ENCODE measurements at places on chromosomes 4 and X.

DNA sequence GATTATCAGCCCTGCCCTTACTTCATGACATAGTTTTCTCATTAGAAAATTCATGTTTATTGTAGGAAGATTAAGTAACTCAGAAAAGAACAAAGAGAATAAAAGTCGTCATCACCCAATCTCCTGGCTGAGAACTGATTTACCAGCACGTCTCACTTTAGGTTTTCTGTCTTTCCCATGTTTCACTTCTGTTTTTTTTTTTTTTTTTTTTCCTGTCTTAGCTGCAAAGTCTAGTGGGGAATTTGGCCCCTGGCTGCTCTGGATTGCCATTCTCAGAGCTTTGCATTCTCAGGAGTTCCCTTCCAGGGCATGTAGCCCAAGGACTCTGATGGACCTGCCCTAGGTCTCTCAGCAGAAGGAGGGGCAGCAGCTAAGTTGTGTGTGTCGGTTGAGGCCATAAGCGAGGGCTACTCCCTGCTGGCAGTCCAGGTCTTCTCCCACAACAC lies 57.8 kb downstream of the TMEM131L start:
- no peak for DNase-seq

GRCh38 chr4:14465057-14465456 lies 537.2 kb upstream of the CPEB2 start:
- no peak for DNase-seq

DNA sequence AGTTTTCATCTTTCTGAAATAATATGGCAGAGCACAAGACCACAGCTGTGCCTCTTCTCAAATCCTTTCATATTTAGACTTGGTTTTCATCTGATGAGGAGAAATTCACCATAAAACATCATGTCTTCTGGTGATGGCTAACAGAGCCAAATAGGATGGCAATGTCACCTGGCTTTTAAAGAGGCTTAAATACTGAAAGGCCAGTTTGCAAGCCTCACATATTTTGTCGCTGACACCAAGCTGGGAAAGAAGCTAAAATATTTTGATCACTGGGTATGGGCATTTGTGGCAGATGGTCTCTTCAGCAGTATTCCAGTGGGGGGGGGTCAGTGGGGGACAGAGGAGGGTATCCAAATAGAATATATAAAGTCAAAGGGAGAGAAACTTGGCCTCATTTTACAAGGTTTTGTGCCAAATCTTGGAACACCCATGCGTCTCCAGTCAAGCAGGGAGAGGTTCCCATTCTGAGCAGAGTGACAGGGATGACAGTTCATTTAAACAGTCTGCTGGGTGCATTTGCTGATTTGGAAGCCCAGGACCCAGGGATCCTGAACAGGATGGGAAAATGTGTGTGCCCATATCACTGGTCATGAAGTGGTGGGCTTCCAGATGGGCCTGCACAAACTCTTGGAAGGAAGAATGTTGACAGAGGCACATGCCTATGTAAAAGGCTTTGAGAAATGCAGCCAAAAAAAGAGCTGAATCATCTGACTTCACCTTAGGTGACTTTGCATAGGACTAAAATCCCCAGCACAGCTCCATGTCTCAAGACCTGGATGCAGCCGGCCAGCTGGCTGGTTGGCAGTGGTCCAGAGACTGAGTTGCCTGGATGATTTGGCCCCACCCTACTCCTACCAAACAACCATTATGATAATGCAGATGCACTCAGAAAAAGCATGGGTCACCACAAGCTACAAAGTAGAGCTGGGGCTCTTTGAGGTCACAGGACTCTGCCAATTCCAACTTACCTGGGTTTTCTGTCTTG lies 484.4 kb upstream of the NR3C2 start:
- no peak for DNase-seq

GRCh38 chrX:72479324-72480274 lies 93.0 kb downstream of the HDAC8 start:
- DNase-seq, result no peak

DNA sequence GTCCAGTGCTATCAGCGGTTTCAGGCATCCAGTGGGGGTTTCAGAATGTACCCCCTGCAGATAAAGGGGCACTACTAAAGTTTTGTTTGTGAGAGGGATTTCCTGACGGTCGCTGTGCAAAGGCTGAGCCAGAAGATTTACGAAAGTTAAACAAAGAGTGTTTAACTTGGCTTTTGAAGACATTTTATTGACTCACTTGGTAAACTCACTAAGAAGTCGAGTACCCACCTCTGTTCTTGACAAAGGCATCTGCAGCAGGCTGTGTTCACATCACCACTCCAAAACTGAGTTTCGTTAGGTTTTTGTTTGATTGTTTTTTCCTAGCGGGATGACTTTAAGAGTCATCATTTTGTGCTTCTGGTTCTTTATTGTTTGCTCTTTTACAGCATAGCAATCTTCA lies 143.9 kb upstream of the TBL1X start:
- no peak for DNase-seq

GRCh38 chr4:147088146-147088545 lies 142.5 kb upstream of the TTC29 start:
- DNase-seq, result no peak

DNA sequence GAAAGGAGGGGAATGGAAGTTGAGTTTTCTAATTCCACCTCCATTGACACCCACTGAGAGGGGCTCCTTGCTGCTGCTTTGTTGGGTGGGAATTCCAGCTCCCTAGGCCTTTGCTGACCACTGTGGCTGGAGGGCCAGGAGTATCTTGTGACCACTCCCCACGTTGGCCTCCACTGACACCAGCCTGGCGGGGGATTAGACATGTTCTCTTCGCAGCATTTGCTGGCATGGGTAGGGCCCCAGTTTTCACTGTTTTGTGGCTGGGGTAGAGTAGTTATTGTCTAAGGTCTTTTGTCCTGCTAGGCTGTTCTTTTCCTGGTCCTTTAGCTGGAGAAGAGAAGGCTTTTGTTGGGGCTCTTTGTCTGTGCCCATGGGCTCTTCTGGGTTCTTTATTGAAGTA lies 116.7 kb downstream of the CDKL5 start:
- no peak for DNase-seq

- no peak for DNase-seq
Observed at GRCh38 chr4:97994765-97995465, 148.4 kb downstream of the STPG2 start.

DNA sequence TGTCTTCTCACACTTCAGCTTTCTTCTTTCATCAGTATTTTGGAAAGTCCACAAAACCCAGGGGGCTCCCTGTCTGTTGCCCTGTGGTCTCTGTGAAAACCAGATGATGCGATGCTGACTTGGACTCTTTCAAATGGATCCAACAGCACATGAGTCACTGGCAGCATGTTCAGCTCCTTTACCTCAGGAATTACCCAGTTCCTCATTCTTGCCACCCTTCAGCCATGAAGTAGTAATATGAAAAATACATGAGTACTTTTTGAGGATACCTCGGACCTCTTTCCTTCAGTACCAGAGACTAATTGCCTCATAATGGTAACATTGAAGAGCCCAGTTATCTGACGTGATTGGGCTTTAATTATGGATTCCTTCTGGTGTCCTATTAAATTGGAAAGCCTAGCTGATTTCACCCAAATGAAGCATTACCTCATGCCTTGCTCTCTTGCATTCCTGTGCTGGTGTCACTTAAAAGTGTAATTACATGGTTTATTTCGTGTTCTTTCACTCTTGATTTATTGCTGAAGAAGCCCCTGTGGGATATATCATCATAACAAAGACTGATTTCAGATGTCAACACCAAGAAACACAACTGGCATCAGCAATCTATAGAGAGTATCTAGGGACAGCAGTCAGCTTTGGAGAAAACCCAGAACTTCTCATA lies 63.4 kb downstream of the NFKB1 start:
- peak; percentile 2 for DNase-seq

GRCh38 chrX:65195621-65196020 lies 219.4 kb upstream of the ZC4H2 start:
- no peak for DNase-seq

- DNase-seq, result no peak
Observed at GRCh38 chr4:123364906-123365305, 31.7 kb upstream of the SPRY1 start.

DNA sequence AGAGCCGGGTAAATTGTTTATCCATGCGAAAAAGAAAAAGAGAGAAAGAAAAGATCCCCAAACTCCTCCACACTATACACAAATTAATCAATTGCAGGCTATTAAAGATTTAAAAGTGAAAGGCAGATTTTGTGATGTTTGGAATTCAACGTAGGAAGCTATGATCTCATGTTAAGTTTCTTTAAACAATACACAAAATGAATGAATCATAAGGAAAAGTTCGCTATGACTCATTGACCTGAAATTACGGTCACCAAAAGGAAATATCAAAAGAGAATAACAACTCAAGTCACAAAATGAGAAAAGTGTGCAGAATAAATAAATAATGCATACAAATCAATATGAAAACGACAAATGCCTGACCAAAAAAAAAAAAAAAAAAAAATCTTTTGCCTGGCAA lies 28.6 kb downstream of the CLNK start:
- DNase-seq, result no peak

DNA sequence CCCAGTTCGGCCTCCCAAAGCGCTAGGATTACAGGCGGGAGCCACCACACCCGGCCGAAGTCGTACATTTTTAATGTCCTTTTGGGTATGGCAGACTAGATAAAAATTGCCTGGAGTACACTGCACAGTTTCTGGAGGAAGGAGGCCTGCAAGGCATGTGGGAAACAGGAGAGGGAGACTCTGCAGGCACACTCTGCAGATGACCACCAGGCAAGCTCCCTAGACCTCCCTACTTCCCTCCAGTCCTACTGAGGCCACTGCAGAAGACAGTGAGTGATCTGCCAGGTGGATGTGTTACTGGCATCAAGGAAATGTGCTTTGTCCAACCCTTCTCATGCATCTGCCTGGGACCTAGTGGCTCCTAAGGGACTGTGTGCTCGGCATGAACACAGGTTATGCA lies 11.4 kb downstream of the PDLIM3 start:
- DNase-seq, result no peak

- no peak for DNase-seq
Observed at GRCh38 chr4:89242864-89243732, 64.5 kb downstream of the GPRIN3 start.

- no peak for DNase-seq
Observed at GRCh38 chr4:102684610-102685052, 76.1 kb downstream of the MANBA start.

- DNase-seq, result no peak
Observed at GRCh38 chr4:150173432-150173861, 95.2 kb downstream of the DCLK2 start.

- no peak for DNase-seq
Observed at GRCh38 chr4:108933046-108933445, 170.2 kb upstream of the ETNPPL start.

GRCh38 chr4:6548201-6548881 lies 26.6 kb upstream of the MAN2B2 start:
- DNase-seq, result peak; percentile 56

- no peak for DNase-seq
Observed at GRCh38 chr4:176413171-176413570, 93.4 kb downstream of the SPCS3 start.

GRCh38 chr4:138542191-138542776 lies 300.1 kb upstream of the SLC7A11 start:
- no peak for DNase-seq

DNA sequence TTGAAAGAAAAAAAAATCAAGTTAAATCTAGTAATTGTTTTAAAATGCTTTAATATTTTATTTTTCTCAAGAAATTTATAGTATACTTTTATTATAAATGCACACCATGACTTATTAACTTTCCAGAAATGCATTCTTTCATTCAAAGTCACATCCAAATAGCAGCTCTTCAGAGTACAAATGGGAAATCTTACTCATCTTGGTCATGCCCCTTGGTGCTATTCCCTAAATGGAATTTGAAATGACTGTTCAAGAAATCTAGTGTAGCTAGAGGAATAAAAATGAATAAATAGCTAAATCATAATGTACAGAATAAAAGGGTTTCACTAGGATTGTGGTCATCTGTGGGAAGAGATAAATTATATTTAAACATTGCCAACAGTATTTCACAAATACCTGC lies 1139.7 kb downstream of the PCDH18 start:
- DNase-seq, result no peak

DNA sequence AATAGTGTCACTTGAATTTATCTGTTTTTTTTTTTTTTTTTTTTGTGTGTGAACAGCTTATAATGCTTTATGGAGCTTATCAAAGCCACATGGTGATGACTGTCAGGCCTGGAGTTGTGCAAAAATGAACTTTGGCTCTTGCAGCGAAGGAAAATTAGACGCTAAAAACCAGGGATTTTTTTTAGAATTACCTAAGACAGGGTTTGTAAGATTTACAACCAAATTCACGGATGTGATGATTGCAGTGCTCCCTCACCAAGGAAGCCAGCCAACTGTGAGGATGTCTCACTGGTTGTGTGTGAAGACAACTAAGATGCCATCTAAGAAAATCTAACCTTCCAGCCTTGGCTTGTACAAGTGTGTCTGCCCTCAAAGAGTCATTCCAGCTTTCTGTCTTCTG lies 127.1 kb upstream of the SLC4A4 start:
- no peak for DNase-seq

GRCh38 chr4:73021634-73022033 lies 47.9 kb downstream of the COX18 start:
- peak; percentile 4 for DNase-seq

GRCh38 chr4:186627226-186627865 lies 72.0 kb upstream of the MTNR1A start:
- no peak for DNase-seq

DNA sequence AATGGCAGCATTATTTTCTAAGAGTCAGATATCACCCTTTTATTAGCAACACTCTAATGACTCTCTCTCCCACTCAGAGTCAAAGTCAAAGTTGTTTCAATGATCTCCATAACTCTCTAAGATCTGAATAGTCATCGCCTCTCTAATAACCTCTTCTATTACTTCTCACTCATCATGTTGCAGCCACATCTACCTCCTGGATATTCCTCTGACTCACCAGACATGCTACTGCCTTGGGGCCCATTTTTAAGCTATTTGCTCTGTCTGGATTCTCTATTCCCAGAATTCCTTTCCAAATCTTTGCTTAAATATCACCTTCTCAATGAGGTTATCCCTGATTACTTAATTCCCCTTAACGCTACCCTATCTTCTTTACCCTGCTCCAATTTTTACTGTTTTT lies 391.8 kb upstream of the MAGEB16 start:
- DNase-seq, result no peak

DNA sequence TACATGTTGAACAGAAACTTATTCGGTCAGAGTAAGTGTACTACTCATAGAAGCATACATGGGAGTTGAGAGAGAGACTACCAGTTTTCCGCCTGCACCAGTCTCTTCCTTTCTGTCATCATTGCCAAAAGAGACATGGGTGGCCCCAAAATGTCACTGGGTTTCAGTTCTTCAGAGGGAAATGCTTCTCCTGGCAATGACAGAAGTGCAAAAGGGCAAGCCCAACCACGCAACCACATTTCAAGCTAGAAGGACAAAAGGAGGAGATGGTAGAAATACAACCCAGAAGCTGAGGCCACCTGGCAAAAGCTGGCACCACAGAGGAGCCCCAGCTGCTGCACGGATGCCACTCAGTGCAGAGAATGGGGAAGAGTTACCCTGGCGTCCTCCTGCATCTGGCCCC lies 320.1 kb downstream of the BCOR start:
- DNase-seq, result no peak

DNA sequence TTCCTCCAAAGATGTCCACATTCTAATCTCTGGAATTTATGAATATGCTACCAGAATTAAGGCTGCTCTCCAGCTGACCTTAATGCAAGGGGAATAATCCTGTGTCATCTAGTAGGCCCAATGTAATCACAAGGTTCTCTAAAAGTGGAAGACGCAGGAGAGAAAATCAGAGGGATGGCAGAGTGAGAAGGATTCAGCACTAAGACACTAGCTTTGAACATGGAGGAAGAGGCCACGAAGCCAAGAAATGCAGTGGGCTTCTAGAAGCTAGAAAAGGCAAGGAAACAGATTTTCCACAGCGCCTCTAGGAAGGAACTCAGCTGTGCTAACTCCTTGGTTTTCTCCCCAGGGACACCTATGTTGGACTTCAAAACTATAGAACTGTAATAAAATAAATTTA lies 240.7 kb upstream of the TRAM1L1 start:
- DNase-seq, result no peak
